Ovary (tissue), 10 donors: ENCODE measurements at places on chromosomes 4 and X. TPM values are rescaled to one million over a fixed set of nuclear protein-coding genes. Genes with fewer than 3 reads are reported as not detected.

Gene SMS
- 90.8 TPM for total RNA-seq

DNA sequence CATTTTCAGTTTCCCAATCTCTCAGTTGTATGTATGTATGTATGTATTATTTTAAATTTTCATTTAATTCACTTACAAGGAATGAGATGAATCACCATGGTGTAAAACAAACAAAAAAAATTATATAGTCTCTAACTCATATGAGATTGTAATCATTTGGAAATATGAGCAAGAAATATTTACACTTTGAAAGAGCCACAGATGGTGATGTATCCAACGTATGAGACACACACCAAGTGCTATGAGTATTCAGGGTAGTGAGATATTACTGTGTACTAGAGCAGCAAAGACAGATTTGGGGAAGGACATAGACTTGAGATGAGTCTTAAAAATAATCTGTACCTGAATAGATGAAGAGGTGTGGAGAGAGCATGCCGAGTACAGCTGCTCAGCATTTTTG is 1154.4 kb downstream of the RAPGEF2 start:
- no peaks in the 10 kb centered on the region for H3K27me3 ChIP-seq

Gene TRIM75
- not detected for total RNA-seq

DNA sequence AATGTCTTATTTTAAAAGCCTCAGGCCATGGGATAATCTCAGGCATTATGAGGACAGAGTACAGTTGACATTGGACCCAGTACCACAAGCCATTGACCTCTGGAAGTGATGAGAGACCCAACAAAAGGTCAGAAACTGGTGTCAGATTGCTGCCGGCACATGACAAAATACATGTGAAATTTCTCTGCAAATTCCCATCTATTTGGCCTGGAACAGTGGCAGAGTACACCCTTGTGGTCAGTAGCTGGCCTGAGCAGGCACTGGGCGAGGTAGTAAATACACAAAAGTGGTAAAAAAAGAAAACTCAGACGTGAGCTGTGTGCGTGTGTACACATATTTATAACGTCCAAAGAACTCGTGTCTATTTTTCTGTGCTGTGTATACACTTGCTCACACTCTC is 155.5 kb downstream of the DHX15 start:
- DNase-seq, result no peak
- no peak overlapping the region for H3K27ac ChIP-seq
- H3K4me3 ChIP-seq, result no peak overlapping the region
- H3K36me3 ChIP-seq, result no peaks in the 10 kb centered on the region
- no peaks in the 10 kb centered on the region for H3K27me3 ChIP-seq
- no peaks in the 10 kb centered on the region for H3K4me1 ChIP-seq

GRCh38 chr4:174590336-174590735 is 68.0 kb upstream of the HPGD start:
- DNase-seq, result no peak
- no peak overlapping the region for H3K4me3 ChIP-seq
- no peak overlapping the region for H3K27ac ChIP-seq
- no peaks in the 10 kb centered on the region for H3K27me3 ChIP-seq
